Mucosa of gallbladder (tissue), 1 donor: ENCODE measurements at places on chromosomes 13 and 19. TPM values are rescaled to one million over a fixed set of nuclear protein-coding genes. Genes with fewer than 3 reads are reported as not detected.

The ADGRL1 gene
- total RNA-seq: 33.2 TPM

The FBN3 gene
- total RNA-seq: 0.09 TPM

The CEACAM7 gene
- total RNA-seq: 2.6 TPM

The DMKN gene
- total RNA-seq: 1.8 TPM

The PRX gene
- total RNA-seq: 7.0 TPM

The GNA15 gene
- 6.4 TPM for total RNA-seq

The NCLN gene
- total RNA-seq: 44.9 TPM

The LNX2 gene
- 34.0 TPM for total RNA-seq

The C19orf18 gene
- 0.60 TPM for total RNA-seq

The CCDC169 gene
- total RNA-seq: 2.0 TPM

The VSTM2B gene
- total RNA-seq: 0.17 TPM

The PTGIR gene
- total RNA-seq: 1.7 TPM

The CLDND2 gene
- 0.92 TPM for total RNA-seq

The WDR87 gene
- total RNA-seq: not detected

The ZFR2 gene
- 0.55 TPM for total RNA-seq

DNA sequence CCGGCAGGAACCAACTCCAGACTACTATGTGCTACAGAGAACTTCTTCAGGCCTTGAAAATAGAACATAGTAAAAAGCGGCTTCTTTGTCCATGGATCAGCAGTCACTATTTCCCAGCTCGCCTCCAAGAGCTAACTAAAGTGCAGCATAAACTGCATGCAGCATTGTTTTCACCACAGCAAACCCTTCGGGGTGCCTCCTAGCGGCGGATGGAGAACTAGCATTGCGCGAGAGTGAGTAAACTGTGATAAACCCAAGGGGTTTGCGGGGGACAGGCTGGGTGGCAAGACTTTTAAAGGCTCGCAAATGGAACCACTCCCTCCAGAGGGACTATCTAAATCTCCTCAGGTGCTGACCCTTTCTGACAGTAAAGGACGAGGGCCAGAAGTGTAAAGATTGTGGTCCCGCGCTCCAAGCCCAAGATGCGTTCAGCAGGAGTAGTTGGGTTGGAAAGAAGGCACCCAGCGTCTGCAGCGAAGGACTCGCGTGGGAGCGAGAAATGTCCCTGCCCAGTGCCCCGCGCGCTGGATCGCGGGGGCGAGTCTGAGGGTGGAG lies 21.5 kb upstream of the SGCG start:
- DNase-seq: no peak

- DNase-seq: no peak
Measured at GRCh38 chr13:30346789-30347167, 39.4 kb upstream of the KATNAL1 start.

DNA sequence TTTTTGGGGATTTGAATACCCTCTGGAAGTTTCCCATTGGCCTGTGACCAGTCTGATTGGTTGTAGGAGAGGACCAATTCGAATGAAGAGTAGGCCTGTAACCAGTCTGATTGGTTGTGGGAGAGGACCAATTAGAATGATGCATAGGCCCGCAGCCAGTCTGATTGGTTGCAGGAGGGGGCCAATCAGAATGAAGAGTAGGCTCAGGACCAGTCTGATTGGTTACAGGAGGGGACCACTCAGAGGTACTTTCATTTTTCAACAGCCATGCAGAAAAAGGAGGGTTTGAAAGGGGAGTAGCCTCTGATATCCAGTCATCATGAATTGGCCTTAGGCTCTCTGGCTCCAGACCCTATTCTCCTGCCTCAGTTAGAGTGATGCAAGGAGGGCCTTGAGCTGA lies 30.4 kb upstream of the SLC1A5 start:
- DNase-seq: no peak

GRCh38 chr13:31322702-31323405 lies 123.1 kb downstream of the B3GLCT start:
- no peak for DNase-seq

GRCh38 chr13:25584087-25584486 lies 212.3 kb downstream of the ATP8A2 start:
- no peak for DNase-seq

GRCh38 chr19:36115453-36116343 lies at the start of gene TBCB:
TSS of gene TBCB (plus strand) at chr19:36115468. CDS start at chr19:36115561, 93 bp downstream.
- no peak for DNase-seq

- no peak for DNase-seq
Measured at GRCh38 chr13:97499181-97499580, 65.2 kb downstream of the RAP2A start.

- DNase-seq: no peak
Measured at GRCh38 chr19:48750771-48751504, 1.5 kb downstream of the FUT1 start.

GRCh38 chr19:53101518-53101917 lies 1.7 kb downstream of the ZNF160 start:
- DNase-seq: peak; percentile 40

DNA sequence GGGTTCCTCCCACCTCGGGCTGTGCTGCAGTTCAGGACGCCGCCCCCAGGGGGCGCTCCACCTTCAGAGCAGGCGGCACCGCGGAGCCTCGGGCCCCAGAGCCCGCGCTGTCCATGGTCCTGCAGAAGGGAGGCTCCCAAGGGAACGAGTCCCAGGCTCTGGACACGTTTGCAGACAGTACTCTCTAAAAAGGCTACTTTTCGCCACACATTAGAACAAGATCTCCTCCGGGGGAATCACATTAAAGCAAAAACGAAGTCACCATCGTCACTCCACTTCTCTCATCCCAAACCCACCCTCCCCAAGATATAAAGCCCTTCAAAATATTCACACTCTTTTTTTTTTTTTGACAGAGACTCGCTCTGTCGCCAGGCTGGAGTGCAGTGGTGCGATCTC lies 4.6 kb upstream of the SIGLEC10 start:
- DNase-seq: peak; percentile 90

GRCh38 chr13:81442904-81443303 lies 1102.0 kb upstream of the SPRY2 start:
- DNase-seq: no peak

GRCh38 chr13:112953591-112954487 lies 15.2 kb upstream of the MCF2L start:
- no peak for DNase-seq

GRCh38 chr19:13207846-13208671 lies 57.8 kb downstream of the IER2 start:
- DNase-seq: peak; percentile 45

GRCh38 chr13:80562433-80563156 lies 221.7 kb upstream of the SPRY2 start:
- no peak for DNase-seq

GRCh38 chr13:24293746-24294145 lies 15.6 kb upstream of the C1QTNF9 start:
- no peak for DNase-seq

DNA sequence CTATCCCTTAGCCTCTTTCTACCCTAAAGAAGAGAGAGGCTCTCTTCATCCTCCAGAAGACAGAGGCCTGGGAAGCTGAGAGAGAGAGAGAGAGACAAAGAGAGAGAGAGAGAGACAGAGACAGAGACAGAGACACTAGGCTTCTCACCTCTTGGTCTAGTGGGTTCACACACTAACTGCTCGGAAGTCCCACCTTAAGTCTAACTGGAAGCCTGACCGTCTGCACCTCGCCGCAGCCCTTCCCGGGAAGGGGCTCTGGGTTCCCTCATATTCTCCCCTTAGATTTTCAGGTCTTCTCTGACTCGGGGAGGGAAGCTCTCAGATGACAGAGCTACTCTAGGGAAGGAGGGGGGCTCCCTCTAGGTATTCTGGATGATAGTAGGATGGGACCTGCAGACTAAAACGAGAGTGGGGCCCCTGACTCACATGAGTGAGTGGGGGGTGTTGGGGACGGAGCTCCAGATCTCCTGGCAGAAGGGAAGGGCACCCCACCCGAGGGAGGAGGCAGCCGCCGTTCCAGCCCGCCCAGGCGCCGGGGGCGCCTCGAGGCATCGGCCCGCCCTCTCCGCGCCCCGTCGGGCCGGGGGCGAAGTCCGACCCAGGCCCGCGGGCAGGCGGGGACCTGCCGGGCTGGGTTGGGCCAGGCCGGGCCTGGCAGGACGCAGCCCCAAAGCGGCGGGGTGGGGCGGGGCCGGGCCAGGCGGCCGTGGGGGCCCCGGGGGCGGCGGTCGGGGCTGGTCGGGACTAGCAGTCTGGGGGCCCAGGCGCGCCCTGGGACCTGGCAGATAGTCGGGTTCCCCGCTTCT lies 2.0 kb upstream of the JUNB start:
- DNase-seq: no peak

DNA sequence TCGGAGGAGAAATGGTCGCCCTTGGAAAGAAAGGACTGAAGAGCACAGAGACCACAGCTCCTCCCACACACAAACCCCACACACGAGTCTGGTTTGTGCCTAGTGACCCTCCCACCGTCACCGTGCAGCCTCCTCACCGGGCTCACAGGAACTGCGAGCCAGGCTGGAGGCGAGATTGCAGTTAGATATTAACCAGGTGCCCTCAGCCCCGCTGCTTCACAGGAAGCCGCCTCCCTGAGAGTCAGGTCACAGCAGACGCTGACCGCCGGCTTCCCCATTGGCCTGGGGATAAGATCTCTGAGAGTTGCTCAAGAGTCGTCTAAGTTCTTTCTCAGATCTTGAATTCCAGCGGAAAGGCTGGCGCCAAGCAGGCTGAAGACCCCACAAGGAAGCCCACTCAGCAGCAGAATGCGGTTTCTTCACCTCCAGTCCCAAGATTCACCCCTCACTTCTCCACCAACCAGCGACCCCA lies 870 bp downstream of the ZNF44 start:
- DNase-seq: peak; percentile 87

DNA sequence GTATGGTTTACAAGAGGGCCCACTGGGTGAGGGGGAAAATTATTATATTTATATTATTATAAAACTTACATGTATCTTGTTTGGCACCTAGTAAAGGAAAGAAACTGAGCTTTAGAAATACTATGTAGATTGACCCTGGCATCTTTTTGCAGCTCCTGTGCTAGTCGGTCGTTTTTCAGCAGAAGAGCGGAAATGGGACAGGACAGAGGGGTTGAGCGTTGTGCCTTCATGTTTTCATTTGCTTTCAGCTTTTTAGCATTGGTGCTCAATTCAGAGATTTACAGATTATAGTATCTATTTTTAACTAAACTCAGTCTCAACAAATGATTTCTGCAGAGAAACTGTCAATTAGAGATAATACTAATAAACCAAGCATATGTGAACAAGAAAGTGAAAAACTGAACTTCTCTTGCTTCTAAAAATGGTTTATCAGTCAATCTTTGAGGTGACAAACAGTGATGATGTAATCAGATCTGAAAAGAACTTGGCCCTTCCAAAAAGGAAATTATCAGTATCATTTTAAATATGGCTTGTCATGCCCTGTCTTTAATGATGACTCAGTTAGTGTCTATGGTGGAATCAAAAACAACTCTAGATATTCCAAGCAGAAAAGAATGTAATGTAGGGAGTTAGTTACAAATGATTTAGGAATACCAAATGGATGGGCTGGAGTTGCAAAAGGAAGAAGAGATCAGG lies 56.9 kb upstream of the KCTD4 start:
- no peak for DNase-seq

- DNase-seq: no peak
Measured at GRCh38 chr13:74485757-74486156, 351.6 kb upstream of the KLF12 start.

DNA sequence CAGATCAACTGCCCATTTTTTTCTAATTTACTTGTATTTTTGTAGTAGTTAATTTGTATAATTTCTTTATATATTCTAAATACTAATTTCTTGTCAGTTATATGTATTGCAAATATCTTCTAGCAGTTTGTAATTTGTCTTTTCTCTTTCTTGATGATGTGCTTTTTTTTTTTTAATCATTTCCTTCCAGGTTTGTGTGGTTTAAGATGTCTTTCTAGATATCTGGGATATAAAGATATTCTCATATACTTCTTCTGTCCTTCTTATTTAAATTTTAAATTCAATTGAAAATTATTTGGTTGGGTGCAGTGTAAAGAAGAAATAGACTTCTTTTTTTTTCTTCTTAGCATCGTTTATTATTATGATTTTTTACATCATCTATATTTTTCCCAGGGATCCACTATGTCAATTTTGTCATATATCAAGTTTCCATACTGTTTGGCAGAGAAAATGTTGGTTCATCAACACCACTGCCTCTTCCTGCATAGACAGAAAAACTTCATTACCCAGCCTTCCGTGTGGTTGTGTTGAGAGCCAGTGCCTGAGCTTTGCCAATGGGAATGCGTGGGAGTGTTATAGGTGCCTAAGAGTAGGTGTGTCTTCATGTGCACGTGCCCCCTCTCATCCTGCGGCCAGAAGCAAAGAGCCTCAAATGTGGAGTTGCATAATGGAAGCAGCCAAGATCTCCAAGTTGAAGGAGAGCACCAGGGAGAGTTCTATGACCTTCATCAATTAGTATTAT lies 15.8 kb downstream of the CPB2 start:
- DNase-seq: no peak

DNA sequence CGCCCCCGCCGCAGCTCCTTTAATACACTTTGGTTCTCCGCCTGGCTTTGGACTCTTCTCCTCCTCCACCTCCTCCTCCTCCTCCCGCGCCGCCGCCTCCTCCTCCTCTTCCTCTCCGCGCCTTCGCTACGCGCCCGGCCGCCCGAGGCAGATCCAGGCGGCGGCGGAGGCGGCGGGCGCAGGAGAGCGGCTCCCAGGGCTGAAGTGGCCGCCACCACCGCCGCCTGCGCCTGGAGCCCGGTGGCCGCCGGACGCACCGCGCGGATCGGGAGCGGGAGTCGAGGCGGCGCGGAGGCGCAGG lies at the start of gene ZIC2:
TSS of gene ZIC2 (plus strand) at position 50 of the 301 bp plus-strand sequence. CDS start 281 bp downstream, outside the sequence.
- no peak for DNase-seq

DNA sequence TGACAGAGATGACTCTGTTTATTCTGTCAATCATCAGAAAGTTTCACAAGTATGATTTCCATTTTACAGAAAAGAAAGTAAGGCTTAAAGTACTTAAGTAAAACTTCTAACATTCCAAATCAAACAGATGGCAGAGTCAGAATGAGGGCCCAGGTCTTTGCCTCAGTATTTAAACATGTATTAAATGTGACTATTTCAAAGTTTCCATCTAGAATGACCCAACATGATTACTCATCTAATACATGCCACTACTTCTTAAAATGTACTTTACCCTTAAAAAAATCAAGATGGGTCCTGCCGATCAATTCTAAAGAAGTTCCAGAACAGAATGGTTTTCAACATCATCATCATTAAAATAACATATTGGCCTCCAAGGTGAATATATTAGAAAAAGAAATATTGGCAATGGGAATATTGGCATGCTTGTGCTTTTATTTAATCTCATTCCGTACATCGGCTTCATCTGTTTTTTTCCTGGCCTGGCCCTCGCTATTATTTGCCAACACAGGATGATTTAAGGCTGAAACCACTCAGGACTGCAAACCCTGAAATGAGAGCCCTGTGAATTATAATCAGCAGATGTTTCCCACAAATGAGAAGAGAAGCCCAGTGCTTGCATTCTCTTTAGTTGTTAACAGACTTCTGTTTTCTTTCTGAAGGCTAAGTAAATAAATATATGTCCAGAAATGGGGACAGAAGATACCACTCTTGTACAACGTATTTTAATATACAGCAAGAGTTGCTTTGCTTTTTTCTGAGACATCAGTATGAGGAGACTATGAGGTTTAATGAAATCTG lies 340.0 kb downstream of the DNAJC15 start:
- no peak for DNase-seq
